Chondrocyte (in vitro differentiated cells): ENCODE measurements at places on chromosomes 2 and 18. TPM values are rescaled to one million over a fixed set of nuclear protein-coding genes. Genes with fewer than 3 reads are reported as not detected.

DNA sequence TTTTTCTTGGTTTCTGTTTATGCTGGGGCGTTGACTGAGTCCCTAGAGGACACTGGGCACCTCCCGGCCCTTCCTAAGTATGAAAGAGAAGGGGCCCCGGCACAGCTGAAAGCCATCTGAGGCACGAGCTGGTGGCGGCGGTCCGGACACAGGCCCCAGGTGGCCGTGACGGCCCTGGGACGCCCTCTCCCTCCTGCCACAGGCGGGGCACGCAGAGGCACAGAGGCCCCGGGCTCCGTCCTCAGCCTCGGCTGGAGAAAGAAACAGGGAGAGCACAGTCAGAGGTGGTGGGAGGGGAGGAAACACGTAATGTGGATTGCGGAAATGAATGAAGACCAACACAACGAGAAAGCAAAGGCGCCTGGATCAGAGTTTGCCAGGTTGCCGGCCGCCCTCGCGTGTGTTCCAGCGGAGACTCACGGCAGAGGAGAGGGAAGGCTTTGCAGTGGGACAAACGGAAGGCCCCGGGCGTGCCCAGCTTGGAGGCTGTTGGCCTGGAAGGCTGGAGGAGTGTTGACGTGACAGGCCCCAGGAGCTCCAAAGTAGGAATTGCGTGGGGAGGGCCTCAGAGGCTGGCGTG is 119.1 kb downstream of the PTGR3 start:
- H3K27ac ChIP-seq: no peak overlapping the region
- H3K4me3 ChIP-seq: no peak overlapping the region
- peaks cover 8% of the 10 kb centered on the region for H3K27me3 ChIP-seq
- no peaks in the 10 kb centered on the region for H3K36me3 ChIP-seq

GRCh38 chr2:61535449-61535848 is 2.7 kb downstream of the XPO1 start:
- peak overlapping the region; percentile 93 for H3K27ac ChIP-seq
- no peaks in the 10 kb centered on the region for H3K27me3 ChIP-seq
- DNase-seq: no peak
- H3K4me1 ChIP-seq: peaks cover 38% of the 10 kb centered on the region
- peaks cover 5% of the 10 kb centered on the region for H3K36me3 ChIP-seq

The IL36A gene
- not detected in 3 replicates for total RNA-seq

- H3K4me1 ChIP-seq: no peaks in the 10 kb centered on the region
- no peak overlapping the region for H3K4me3 ChIP-seq
- no peak for DNase-seq
- H3K27me3 ChIP-seq: no peaks in the 10 kb centered on the region
- no peak overlapping the region for H3K27ac ChIP-seq
These were observed 48.4 kb downstream of the NEMP2 start for GRCh38 chr2:190486037-190486623.

- peaks cover 6% of the 10 kb centered on the region for H3K27me3 ChIP-seq
- H3K27ac ChIP-seq: no peak overlapping the region
- H3K36me3 ChIP-seq: no peaks in the 10 kb centered on the region
- no peak for DNase-seq
- no peaks in the 10 kb centered on the region for H3K4me1 ChIP-seq
- H3K4me3 ChIP-seq: no peak overlapping the region
These were observed 725.2 kb downstream of the CPS1 start for GRCh38 chr2:211281430-211282073.

The ELOA2 gene
- total RNA-seq: not detected in 3 replicates

The ATP6V1B1 gene
- total RNA-seq: 3.7 to 5.0 TPM (median 3.9 TPM) in 3 replicates

The LIMS4 gene
- total RNA-seq: 2.2 to 4.2 TPM (median 3.3 TPM) in 3 replicates

The AGXT gene
- total RNA-seq: not detected in 3 replicates

The EHBP1 gene
- 44.8 to 54.9 TPM (median 48.6 TPM) in 3 replicates for total RNA-seq

DNA sequence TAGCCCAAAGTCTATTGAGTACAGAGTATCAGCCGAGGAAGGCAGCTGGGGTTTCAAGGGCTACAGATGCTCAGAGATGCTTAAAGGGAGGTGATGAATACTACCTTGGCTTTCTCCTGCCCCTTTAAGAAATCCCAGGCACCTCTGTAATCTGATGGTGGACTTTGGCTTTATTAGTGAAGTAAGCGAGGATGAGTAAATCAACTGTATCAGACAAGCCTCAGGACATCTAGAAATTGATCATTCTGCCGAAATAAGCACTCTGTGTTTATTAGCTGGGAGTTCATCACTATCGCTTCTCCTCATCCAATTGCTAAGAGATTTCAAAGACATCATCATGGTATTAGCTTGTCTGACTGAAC is 344.4 kb downstream of the SETBP1 start:
- no peaks in the 10 kb centered on the region for H3K27me3 ChIP-seq
- H3K4me3 ChIP-seq: no peak overlapping the region
- H3K36me3 ChIP-seq: no peaks in the 10 kb centered on the region
- peaks cover 3% of the 10 kb centered on the region for H3K4me1 ChIP-seq

- no peak overlapping the region for H3K4me3 ChIP-seq
- no peaks in the 10 kb centered on the region for H3K27me3 ChIP-seq
- peaks cover 32% of the 10 kb centered on the region for H3K4me1 ChIP-seq
- peaks cover 20% of the 10 kb centered on the region for H3K36me3 ChIP-seq
These were observed 4.8 kb downstream of the LMAN2L start for GRCh38 chr2:96734880-96735583.

The BARD1 gene
- total RNA-seq: 13.3 to 17.2 TPM (median 13.7 TPM) in 3 replicates

DNA sequence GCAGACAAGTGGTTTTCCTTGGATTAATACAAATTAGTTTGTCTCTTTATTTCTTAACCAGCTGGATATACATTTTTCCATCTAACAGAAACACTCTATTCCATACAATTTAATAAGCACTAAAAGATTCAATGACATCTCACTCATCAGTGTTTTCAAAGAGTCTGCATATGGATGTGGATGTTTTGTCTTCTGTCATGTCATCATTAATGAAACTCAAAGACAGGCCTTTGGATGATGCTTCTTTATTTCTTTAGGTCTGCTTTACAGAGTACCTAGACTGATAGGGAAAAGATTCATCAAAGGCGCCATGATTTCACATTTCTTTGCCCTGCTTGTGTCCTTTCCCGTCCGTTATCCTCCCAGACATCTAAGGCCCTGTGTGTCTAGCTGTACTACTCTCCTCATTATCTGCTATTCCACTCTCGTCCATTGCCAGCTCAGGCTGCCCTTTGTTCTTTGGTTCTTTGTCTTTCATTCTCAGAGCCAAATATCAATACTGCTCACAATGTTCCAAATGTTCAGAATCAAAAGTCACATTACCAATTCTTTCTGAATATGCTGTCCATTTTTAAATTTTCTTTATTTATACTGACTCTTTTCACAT is 232.3 kb upstream of the CHAC2 start:
- peaks cover 5% of the 10 kb centered on the region for H3K36me3 ChIP-seq
- no peak overlapping the region for H3K27ac ChIP-seq
- H3K4me1 ChIP-seq: peaks cover under 1% of the 10 kb centered on the region
- H3K4me3 ChIP-seq: no peak overlapping the region

DNA sequence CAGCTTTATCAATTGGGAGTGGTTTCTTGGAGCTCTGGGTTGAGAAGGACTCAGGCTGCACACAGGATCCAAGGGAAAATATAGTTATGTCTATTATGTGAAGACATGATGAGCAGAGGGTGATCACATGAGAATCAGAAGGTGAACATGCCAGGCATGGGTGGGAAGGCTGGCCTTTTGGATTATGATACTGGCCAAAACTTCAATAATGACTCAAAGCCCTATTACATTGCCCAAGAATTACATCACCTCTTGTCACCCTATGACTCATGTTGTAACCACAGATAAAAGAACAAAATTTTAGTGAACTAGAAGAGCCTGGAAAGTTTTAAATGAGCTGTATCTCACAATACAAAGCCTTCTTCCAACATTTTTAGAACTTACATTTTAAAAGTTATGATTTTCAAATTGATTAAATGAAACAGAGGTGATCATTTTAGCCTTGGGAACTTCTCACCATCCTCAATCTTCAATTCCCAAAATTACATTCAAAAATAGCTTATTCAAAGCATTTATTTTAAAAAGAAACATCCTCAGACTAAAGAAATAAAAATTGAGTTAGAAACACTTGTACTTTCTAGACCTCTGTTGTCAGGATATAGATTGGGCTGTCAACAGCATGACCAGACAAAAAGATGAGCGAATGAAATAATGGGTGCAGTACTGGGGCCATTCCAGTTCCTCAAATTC is 428.3 kb downstream of the MBD2 start:
- no peaks in the 10 kb centered on the region for H3K36me3 ChIP-seq
- DNase-seq: no peak
- H3K4me1 ChIP-seq: peaks cover 11% of the 10 kb centered on the region
- no peaks in the 10 kb centered on the region for H3K27me3 ChIP-seq

- no peaks in the 10 kb centered on the region for H3K4me1 ChIP-seq
- no peaks in the 10 kb centered on the region for H3K27me3 ChIP-seq
- H3K27ac ChIP-seq: no peak overlapping the region
- no peak overlapping the region for H3K4me3 ChIP-seq
- DNase-seq: no peak
These were observed 759.6 kb upstream of the NRXN1 start for GRCh38 chr2:51791496-51791895.

DNA sequence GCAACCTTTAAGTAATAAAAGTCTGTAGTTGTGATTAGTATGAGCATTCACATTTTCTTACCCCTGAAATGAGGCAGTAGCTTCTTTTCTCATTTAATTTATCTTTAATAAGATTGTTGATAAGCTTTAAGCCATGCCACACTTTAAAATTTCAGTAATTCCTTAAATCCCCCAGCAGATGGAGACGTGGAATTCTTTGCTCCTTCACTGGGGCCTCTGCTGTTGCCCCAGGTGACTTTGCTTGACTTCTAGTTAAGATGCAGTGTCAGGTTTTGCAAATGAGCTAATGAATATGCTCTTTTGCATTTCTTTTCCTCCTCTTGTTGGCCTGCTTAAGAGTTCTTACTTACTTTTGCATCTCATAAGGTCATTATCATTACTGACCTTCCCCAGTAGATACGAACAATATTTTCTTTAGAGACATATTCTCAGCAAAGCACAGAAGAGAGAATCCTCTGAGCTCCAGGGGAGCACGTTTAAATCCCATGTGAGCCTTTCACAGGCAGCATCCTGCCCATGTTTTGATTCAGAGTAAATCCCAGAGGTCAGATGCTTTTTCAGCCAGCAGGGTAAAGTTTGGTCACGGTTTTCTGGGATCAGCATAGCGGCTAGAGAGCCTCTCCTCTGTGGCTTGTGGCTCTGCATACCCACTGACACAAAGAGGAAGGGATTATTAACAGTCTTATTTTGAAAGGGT is 222.9 kb downstream of the PTPRM start:
- H3K36me3 ChIP-seq: no peaks in the 10 kb centered on the region
- peaks cover 14% of the 10 kb centered on the region for H3K4me1 ChIP-seq
- peak overlapping the region; percentile 10 for H3K27ac ChIP-seq
- no peaks in the 10 kb centered on the region for H3K27me3 ChIP-seq
- DNase-seq: no peak

The TACR1 gene
- not detected in 3 replicates for total RNA-seq

GRCh38 chr2:72077702-72078169 is 69.9 kb downstream of the CYP26B1 start:
- peaks cover 9% of the 10 kb centered on the region for H3K27me3 ChIP-seq
- no peak overlapping the region for H3K4me3 ChIP-seq
- no peak overlapping the region for H3K27ac ChIP-seq
- DNase-seq: no peak
- no peaks in the 10 kb centered on the region for H3K4me1 ChIP-seq

The SMC6 gene
- total RNA-seq: 20.1 to 21.0 TPM (median 21.0 TPM) in 3 replicates

- H3K4me3 ChIP-seq: no peak overlapping the region
- no peaks in the 10 kb centered on the region for H3K4me1 ChIP-seq
- H3K36me3 ChIP-seq: no peaks in the 10 kb centered on the region
- no peak overlapping the region for H3K27ac ChIP-seq
- no peak for DNase-seq
- H3K27me3 ChIP-seq: peaks cover 1% of the 10 kb centered on the region
These were observed 503.7 kb upstream of the SLC8A1 start for GRCh38 chr2:40955635-40956034.

DNA sequence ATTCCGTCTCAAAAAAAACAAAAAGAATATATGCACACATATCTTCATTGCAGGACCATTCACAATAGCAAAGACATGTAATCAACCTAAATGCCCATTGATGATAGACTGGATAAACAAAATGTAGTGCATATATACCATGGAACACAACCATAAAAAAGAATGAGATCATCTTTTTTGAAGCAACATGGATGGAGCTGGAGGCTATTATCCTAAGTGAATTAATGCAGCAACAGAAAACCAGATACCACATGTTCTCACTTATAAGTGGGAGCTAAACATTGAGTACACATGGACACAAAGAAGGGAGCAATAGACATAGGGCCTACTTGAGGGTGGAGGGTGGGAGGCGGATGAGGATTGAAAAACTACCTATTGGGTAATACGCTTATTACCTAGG is 8.8 kb downstream of the NT5C1B start:
- H3K4me3 ChIP-seq: no peak overlapping the region
- no peak for DNase-seq
- H3K36me3 ChIP-seq: peaks cover 12% of the 10 kb centered on the region
- H3K27me3 ChIP-seq: no peaks in the 10 kb centered on the region

DNA sequence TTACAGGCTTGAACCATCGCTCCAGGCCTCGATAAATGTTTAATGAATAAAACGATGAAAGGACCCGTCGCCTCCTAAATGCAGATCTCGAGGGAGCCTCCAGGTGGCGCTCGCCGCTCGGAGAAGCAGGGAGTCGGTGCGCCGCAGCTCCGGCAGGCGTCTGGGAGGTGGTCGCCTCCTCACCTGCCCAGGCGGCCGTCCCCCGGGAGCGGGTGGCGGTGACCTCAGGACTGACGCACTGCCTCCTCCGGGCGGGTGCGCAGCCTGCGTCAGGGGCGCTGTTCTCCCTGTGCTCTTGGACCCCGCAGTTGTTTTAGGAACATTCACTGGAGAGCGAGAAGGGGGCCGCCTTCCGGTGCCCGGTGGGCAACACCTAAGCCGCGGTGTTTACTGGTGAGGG is 38.6 kb upstream of the POLE4 start:
- no peaks in the 10 kb centered on the region for H3K27me3 ChIP-seq
- peaks cover 23% of the 10 kb centered on the region for H3K4me1 ChIP-seq
- DNase-seq: no peak
- peak overlapping the region; percentile 61 for H3K4me3 ChIP-seq
- no peak overlapping the region for H3K27ac ChIP-seq
- H3K36me3 ChIP-seq: peaks cover 3% of the 10 kb centered on the region

DNA sequence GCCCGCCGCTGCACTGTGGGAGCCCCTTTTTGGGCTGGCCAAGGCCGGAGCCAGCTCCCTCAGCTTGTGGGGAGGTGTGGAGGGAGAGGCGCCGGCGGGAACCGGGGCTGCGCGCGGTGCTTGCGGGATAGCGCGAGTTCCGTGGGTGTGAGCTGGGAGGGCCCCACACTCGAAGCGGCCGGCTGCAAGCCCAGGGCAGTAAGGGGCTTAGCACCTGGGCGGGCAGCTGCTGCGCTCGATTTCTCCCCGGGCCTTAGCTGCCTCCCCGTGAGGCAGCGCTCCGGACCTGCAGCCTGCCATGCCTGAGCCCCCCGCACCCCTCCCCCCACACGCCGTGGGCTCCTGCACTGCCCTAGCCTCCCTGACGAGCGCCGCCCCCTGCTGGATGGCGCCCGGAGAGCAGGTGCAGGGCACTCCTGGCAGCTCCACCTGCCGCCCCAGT is 124.4 kb downstream of the CCDC178 start:
- H3K27ac ChIP-seq: no peak overlapping the region
- no peaks in the 10 kb centered on the region for H3K4me1 ChIP-seq
- DNase-seq: no peak
- no peaks in the 10 kb centered on the region for H3K36me3 ChIP-seq
- H3K4me3 ChIP-seq: no peak overlapping the region

The C2orf66 gene
- total RNA-seq: 0.89 TPM in 1 of 3 replicates, not detected in the others
